ENCODE measurements at places on chromosomes 6 and 20.

- DNase-seq = no peak
Measured at GRCh38 chr6:139050770-139051313, 22.3 kb downstream of the ABRACL start.

- no peak for DNase-seq
Measured at GRCh38 chr6:141878686-141879085, 254.0 kb upstream of the GJE1 start.

DNA sequence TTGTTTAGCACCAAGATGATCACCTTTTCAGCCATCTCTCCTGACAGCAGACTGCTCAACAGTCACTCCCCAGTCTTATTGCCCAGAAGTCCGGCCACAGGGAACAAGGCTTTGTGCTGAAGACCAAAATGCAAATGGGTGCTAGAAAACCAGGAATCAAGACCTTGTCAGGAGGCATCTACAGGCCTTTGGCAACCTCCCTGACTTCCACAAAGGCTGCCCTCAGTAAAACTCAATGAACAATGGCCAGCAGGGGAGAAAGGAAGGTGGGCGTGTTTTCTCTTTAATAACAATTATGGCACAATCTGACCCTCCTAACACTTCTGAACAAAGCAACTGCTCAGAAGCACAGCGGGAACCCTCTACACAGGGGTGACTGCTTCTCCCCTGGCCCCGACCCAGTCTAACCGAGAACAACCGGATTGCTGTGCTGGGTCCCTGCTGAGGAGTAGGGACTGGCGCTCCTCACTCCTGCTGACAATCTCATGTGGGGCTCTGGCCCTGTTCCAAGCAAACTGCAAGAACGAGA, 41.6 kb downstream of the PLCG1 start:
- no peak for DNase-seq

GRCh38 chr20:21344206-21344900, 41.2 kb downstream of the XRN2 start:
- DNase-seq = no peak

- no peak for DNase-seq
Measured at GRCh38 chr6:33192105-33192646, at the start of gene COL11A2. COL11A2 (minus strand) TSS chr6:33192467; CDS start chr6:33192240, 227 bp downstream.

DNA sequence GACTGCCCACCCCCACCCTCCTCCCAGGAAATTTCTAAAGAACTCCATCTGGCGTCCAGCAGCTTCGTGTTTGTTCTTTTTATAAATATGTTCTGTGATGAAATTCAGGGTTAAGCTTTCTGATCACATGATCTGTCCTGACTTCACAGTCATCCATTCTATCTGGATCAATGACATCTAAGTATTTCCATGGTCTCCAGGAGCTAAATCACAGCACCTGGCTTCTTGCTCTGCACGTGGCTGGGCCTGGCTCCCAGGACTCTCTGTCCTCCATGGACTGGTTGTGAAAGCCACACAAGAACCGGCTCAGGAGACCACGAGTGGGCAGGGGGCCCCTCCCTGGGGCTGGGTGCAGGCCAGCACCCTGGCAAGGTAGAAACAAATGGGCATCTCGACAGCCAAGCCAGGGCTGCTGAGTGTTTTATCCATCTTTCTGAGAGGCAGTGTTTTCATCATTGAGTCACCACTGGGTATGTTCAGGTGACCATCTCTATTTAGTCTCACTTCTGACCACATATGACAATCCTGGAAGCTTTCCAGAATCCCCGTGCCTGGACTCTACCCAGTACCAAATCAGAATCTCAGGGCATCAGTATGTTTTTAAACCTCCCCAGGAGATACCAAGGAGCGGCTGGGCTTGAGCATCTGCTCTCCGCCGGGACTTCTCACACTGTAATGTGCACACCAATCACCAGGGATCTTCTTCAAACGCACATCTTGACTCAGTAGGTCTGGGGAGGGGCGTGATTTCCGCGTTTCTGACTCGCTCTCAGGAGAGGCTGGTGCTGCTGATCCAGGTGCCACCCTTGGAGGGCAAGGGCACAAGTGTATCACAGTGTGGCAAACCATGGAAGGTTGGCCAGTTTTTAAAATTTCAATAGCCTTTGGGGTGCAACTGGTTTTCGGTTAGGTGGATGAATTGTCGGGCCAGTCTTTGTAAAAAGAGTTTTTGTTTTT, 31.6 kb upstream of the PXDC1 start:
- no peak for DNase-seq

DNA sequence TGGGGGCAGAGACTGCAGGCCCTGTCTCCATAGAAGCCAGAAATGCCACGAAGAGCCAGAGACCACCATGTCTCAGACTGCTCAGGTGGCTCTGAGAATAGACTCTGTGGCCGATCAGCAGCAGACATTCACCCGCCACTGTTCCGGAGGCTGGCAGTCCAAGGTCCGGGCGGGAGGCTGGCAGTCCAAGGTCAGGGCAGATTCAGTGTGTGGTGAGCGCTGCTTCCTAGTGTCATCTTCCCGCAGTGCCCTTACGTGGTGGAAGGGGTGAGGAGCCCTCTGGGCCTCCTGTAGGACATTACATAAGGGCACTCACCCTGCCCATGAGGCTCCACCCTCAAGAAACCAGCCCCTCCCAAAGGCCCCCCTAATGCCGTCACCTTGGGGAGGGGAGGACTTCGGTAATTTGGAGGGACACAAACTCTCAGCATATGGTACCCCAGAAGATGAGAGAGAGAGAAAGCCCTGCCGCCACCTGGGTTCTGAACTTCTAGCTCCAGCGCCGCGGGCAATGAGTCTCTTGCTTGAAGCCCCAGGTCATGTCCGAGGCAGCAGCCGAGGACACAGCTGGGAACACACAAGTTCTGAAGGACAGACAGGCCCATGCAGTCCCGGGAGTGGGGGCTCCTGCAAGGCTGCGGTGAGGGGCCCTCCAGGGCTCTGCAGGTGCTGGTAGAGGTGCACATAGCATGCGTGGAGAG, 36.4 kb downstream of the DACT2 start:
- no peak for DNase-seq

DNA sequence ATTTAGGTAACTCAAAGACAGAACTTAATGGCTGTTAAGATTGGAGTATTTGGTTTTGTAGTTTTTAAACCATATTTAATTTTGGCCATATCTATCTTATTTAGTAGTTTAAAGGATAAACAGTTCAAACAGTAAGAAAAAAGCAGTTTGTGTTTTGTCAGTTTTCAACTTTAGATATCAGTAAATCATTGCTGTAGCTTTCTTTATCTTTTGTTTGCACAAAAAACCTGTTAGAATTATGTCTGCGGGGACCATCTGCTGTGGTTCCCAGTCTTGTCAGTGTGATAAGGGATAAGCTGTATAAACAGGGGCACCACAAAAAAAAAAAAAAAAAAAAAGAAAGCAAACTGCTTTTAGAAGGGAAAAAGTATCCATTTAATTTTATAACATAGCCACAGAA, 40.9 kb downstream of the CDKAL1 start:
- DNase-seq = no peak

All from activated T-cell treated with anti-CD3 and anti-CD28 coated beads for 4 hours (primary cell).